ENCODE measurements at places on chromosomes 3 and 15. TPM values are rescaled to one million over a fixed set of nuclear protein-coding genes. Genes with fewer than 3 reads are reported as not detected.

DNA sequence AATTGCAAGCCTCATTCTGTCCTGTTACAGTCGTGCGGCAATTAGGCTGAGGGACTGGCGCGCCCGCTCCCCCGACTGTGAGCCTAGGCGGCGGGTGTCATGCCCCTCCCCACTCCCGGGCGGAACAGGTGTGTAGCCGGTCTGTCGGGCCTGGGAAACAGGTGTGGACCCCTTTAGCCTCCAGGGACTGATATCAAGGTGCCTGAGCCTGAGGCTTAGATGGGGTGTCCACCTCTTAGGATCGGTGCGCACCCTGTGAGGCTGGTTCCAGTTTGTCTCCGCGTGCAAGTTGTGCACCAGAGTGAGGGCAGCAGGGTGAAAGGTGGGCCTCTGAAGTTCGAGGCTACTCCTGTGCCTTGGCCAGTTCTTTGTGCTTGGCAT lies 686 bp downstream of the VPS8 start:
- no peak for DNase-seq

DNA sequence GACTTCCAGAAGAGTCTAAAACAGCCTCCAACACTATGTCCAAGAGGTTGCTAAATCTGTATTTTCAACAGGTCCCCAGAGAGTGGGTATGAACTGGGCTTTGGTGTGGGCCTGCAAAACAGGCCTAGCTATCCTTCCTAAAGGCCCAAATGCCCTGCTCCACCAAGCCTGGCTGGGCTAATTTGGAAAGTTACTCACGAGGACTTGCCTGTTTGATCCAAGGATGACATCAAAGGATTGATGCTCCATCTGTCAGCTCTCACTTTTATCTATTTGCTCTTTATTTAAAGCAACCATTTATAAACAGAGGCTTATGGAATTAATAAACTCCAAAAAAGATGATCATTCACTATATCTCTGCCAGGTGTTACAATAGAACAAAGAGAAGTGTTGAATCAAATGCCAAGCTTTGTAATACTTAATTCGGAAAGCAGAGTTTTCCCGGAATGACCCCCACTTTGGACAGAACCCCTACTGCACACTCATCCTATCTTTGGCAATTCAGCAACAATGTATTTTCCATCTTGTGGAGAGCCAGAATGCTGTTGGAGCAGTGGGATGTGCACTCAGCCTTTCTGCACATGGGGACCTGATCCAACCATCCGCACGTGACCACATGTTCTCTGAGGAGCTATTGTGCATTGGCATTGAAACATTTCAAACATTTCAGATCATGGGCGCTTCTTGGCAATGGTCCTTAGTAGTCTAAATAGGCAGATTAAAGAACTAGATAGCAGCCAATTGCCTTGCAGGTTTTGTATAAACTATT lies 163.3 kb upstream of the THBS1 start:
- DNase-seq, result no peak

Gene GOLGA8T
- total RNA-seq, result under 0.01 TPM

Gene DLL4
- total RNA-seq, result 76.5 TPM

GRCh38 chr3:25547943-25548674 lies 116.6 kb downstream of the TOP2B start:
- no peak for DNase-seq

Gene GUCA1C
- total RNA-seq, result not detected

GRCh38 chr15:99435113-99435695 lies 130.6 kb upstream of the MEF2A start:
- no peak for DNase-seq

- DNase-seq, result no peak
Observed at GRCh38 chr3:185233328-185233727, 20.5 kb downstream of the EHHADH start.

Gene SV2B
- total RNA-seq, result 2.0 TPM
